ENCODE measurements at places on chromosomes 7 and 10.

DNA sequence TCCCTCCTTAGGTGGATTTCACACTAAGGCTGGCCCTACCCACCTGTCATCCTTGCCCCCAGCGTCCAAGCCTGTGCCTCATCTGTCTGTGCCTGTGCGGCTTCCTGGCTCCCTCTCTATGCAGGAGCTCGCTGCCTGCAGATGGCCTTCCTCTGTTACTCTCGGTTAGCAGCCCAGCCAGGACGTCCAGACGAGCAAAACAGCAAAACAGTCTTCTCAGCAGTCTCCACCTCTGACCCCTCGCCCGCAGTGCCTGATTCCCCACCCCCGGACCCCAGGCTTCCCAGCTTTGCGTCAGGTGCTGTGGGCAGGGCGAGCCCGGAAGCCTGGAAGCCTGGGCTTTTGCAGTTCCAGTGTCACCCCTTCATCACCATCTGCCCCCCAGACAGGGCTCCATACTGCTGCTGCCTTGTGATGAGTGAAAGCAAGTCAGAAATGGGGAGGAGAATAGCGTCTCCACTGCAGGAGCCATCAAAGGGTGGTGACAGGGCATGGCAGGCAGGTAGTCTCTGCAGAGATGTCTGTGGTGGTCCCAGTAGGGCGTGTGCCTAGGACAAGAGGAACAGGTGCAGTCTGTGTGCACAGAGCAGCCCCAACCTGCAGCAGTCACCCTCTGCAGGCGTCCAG, 88.5 kb downstream of the ADCY1 start:
- no peak for DNase-seq

DNA sequence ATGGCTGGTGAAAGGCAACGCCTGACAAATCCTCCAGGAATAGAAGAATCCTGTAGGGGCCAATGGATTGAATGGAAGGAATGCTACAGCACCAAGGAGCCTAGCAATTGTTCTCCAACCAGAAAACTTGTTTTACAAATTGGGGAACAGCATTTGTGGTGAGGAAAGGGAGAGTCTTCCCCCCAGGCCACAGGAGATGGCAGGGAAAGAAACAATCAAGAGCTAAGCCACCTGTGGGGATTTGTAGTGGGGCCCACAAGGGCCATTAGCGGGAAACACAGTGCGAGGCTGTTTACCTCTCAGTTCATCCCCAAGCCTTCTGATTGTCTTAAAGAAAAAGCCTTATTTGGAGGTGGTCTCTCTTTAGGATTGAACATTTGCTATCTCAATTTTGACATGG, 48.5 kb upstream of the KCNMA1 start:
- no peak for DNase-seq

- DNase-seq, result no peak
Measured at GRCh38 chr7:109284943-109285342, 715.3 kb downstream of the DNAJB9 start.

- DNase-seq, result no peak
Measured at GRCh38 chr10:104080762-104081161, 4.9 kb downstream of the COL17A1 start.

GRCh38 chr7:15399441-15399840, 162.4 kb downstream of the AGMO start:
- DNase-seq, result no peak

- DNase-seq, result no peak
Measured at GRCh38 chr7:64758151-64758550, 36.1 kb upstream of the ZNF138 start.

- no peak for DNase-seq
Measured at GRCh38 chr10:29099001-29099400, 189.9 kb upstream of the LYZL1 start.

GRCh38 chr7:22697876-22698606, 29.0 kb upstream of the IL6 start:
- DNase-seq, result no peak

DNA sequence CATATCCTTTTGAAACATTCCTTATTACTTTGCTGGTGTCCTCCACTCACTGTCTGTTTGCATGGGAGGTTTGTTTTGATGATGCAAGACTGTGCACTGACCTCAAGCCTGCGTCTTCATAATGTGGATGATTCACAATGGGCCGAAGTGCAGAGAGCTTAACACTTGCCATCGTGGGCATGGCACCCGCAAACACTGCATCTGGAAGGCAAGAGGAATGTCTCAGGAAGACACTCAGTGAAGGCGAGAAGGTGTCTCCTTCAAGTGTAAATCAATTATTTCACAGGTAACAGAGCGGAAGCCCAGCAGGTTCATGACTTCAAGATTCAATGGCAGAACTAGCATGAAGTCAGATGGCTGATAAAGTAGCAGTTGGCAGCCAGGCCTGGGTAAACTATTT, 98.1 kb downstream of the DPY19L1 start:
- no peak for DNase-seq

DNA sequence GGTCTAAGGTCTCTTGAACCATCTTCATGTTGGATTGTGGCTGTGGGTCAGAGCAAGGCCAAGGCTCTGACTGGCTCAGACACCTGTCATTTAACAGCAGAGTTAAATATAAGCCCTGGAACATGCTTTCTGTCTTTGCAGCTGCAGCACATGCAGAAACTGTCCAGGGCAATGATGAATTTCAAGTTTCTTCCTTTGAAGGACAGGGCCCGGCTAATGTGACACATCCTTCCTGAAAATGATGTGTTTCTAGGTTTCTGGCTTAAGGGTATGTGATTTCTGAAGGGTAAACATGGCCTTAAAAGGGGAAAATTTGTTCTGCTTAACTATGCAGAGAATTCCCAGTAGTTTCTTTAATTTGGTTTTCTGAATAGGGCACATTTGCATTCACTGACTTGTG, 34.0 kb upstream of the SLC35B4 start:
- no peak for DNase-seq

DNA sequence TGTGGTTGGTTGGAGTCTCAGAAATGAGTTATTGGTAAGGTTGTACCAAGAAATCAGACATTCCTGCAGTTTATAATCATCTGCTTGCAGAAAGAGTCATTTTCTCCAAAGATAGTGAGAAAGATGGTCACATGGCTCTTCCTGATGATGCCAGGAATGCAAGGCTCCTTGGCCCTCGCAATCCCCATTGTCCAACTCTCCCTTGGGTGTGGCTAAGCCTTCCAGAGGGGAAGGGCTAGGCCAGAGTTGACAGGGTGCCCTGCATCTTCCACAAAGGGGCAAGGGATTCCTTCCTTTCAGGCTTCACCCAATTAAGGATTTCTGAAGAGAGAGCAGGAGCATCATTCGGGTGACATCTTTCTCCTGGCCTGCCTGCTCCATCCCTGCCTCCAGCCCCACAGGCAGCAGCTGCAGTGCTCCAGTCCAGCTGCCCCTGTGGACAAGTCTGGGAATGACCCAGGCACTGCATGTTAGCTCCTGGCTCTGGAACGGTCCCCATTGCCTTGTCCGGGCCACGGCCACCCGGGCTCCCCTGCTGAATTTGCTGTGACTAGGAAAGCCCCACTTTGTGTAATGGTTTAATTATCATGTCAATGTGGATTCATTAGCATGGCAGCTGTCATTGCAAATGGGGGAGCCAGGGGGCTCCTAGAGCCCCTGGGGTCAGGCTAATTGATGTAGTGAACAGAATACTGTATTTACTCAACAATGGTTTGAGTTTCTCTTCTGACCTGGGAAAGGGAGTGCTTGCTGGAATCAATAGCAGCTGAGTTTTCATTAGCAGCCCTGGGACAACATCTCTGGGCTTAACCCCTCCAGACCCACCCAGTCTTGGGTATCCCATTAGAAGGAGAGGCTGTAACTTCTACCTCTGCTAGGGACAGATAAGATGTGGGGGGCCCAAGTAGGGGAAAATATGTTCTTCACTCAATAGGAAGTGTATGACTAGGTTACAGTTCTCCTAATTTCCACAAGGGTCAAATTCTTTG, 112.6 kb upstream of the TBX20 start:
- no peak for DNase-seq

DNA sequence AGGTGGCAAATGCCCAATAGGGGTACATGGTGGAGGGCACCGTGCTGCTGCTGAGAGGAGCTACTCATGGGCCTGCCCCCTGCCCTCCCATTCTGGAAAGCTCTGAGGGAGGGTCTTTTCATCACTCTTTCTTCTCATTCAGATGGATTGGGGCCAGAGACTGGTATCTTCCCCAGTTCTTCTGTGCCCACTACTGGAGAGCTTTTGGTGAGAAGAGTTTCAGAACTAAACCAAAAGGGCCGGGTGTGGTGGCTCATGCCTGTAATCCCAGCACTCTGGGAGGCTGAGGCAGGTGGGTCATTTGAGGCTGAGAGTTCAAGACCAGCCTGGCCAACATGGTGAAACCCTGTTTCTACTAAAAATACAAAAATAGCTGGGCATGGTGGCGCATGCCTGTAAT, 12.5 kb downstream of the ADRA2A start:
- DNase-seq, result no peak

DNA sequence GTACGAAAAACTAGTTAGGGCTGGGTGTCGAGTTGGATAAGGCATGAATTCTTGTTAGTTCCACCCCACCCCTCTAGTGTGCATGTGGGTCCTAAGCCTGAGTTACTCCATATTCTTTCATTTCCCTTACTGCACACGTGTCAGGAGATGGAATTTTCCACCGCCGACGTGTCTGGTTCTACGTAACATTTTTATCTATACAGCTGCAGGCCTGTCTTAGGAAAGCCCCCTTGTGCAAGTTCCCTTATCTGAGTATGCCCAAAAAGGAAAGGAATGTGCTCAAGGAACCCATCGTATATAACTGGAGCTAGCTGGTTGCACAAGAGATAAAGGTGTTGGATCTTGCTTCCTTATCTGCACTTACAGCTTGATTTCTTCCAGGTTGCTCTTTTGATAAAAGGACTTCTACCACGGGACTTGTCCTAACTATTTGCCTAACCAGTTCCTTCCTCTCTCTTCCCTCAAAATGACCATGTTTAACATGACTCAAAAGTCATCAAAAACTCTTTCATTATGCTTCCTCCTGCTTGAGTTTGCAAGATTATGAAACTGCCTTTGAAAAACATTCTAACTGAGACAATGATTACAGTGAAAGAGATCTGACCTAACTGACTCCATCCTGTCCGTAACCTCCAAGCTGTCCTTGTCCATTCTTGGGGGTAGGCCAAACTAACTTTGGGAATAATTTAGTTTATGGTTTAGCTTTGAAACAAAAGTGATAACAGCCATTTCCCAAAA, 181.4 kb downstream of the AKR1D1 start:
- no peak for DNase-seq

- no peak for DNase-seq
Measured at GRCh38 chr7:15855525-15856109, 169.1 kb upstream of the MEOX2 start.

GRCh38 chr10:7085147-7085912, 325.5 kb downstream of the SFMBT2 start:
- no peak for DNase-seq

Measured in aorta (tissue), 5 donors.